Kasumi-1 (cell line): ENCODE measurements at places on chromosomes 7 and 10.
A peak's percentile ranks its signal among the peaks of the same experiment; 100 is the strongest.

- DNase-seq: no peak
These were observed 2.6 kb downstream of the GTPBP4 start for GRCh38 chr10:990808-991207.

GRCh38 chr10:100566561-100566960 lies 30.8 kb downstream of the HIF1AN start:
- DNase-seq: no peak

- no peak for DNase-seq
These were observed 49.7 kb upstream of the KIF5B start for GRCh38 chr10:32105782-32106382.

DNA sequence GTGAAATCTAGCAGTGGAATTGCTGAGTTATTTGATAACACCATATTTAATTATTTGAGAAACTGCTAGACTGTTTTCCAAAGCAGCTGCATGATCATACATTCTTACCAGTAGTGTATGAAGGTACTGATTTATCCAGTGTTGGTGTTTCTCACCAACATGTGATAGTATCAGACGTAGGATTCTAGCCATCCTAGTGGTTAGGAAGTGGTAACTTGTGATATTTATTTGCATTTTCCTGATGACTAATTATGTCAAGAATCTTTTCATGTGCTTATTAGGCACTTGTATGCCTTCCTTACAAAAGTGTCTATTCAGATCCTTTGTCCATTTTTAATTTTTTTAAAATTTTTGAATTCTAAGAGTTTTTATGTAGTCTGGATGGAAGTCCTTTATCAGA lies 54.2 kb upstream of the PLXDC2 start:
- no peak for DNase-seq

GRCh38 chr10:48279081-48279751 lies 4.7 kb upstream of the FRMPD2 start:
- no peak for DNase-seq

- DNase-seq: no peak
These were observed 215.3 kb downstream of the KIF20B start for GRCh38 chr10:89916468-89917215.

- no peak for DNase-seq
These were observed 4.3 kb downstream of the ANK3 start for GRCh38 chr10:60385399-60385738.

- no peak for DNase-seq
These were observed 4.3 kb downstream of the CAMK1D start for GRCh38 chr10:12353399-12354242.

GRCh38 chr10:89706011-89706410 lies 4.6 kb downstream of the KIF20B start:
- peak; percentile 20 for DNase-seq

DNA sequence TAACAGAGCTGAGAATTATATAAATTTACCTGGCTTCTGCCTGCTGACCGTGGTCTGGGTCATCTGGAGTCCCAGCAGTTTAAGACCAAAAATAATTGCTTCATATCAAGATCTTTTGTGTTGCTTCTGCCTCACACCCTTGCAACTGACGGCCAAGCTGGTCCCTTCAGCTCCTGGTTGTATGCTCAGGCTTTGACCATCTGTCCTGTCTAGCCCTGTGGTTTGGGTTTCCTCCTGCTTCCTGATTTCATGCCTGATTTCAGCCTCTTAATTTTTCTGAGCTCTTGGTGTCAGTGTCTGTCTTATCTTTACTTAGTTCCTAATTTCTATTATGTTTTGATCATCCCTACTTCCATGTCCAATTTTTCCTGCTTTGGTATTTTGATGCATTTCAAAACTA lies 87.9 kb upstream of the PLXDC2 start:
- peak; percentile 91 for DNase-seq

DNA sequence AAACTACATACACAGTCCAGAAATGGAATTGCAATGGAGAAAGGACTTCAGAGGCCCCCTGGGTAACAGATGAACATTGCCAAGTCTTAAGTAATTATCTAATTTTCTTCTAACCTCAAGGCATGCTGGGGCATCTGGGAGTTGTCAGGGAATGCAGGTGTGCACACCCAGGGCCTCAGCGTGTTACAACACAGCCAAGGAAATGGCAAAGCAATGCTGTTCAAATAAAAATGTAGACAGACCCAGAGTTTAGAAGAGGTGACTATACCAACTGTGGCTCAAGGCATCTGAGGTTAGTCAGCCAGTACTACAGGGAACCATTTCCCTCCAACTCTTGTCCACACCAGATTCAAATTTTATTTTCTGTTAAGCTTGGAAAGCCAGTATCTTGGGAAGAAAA lies 73.6 kb downstream of the CCDC3 start:
- DNase-seq: no peak

GRCh38 chr7:114533131-114533530 lies 118.5 kb downstream of the FOXP2 start:
- DNase-seq: no peak

DNA sequence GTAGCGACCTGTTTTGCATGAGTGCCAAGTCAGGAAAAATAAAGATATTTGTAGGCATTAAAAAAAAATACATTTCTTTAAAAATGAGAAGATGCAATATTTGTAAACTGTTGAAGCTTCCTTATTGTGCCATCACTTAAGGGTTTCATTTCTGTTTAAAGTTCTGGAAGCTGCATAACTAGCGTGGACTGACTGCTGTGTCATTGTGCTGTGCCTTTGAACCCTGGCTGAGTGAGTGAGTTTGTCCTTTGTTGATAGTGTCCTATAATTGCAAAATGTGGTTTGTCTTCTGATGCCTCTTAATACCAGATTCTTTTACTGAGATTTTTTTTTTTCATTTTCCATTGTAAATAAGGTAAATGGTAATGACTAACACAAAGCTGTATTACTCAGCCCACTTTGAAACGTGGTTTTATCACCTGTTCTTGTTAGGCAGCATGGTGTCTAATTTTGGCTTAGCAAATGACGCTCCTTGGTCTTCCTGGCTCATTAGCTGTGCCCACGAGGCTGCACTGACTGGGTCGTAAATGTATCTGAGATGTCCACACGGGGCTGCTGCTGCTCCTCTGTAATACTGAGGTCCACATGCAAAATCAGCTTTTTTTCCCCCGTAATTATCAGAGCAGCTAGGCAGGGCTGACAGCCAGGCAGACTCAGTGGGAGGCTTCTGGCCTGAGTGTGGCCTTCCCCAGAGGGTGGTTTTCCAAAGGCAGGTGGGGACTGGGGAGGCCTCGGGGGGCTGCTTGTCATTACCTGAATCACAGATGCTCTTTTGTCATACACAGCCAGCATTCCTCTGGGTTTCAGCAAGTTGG lies 14.8 kb downstream of the ZSCAN25 start:
- no peak for DNase-seq

DNA sequence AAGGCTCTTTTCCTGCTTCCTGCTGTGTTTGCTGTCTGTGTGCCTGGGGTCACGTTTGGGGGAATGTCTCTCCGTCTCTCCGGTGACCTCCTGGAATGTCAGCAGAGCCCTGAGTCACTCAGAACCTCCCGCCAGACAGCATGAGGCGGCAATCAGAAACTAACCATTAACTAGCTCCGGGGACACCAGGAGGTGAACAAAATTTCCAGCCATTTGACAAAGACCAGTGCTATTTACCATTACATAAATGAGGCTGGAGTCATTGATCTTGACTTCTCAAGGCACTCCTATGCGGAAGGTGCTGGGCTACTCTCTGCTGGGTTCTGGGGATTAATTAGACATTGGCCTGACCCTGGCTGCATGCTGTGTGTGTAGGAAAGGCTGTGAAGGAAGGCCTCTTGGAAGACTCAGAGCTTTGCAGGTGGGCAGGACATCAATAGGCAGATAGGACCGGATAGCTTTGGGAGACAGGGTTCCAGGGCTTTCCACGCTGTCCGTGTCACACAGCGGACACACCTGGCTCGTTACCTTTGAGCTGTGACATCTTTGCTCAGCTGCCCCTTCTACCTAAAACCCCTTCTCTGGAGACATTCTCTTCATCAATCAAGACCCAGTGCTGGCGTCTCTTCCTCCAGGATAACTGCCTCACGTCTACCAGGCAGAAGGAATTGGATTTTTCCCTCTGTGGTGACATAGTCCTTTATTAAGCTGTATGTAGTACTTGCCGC lies 77.0 kb downstream of the PFKFB3 start:
- DNase-seq: no peak

DNA sequence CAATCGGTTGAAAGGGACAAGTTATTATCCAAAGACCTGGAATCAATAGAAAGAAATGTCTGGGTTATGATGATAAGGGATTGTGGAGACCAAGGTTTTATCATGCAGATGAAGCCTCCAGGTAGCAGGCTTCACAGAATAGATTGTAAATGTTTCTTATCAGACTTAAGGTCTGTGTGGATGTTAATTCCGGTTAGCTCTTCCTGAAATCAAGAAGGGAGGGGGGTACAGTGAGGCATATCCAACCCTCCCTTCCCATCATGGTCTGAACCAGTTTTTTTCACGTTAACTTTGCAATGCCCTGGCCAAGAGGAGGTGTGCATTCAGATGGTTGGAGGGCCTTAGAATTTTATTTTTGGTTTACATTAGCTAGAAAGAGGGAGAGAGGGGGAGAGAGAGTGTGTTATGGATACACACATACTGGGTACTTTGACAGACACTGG lies 9.8 kb upstream of the LRRC61 start:
- DNase-seq: no peak
